ENCODE measurements at places on chromosomes 2 and 18.

DNA sequence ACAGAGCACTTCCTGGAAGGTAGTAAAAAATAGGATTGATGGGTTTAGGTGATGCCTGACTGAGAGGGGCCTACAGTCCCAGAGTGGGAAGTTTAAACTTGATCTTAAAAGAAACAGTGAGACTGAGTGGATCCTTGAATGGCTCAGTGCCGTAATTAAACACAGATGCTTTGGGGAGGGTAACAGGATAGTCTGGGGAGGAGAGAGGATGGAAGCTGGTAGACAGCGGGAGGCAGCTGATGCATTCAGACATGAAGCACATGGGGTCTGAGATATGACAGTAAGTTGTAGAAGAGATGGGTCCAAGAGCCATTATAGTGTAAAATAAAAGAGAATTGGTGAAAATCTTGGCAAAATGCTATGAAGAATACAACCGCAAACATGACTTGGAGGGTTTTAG is 54.4 kb downstream of the AOX1 start:
- DNase-seq, result no peak

- DNase-seq, result no peak
Observed at GRCh38 chr2:240968731-240969624, 29.4 kb upstream of the SNED1 start.

- DNase-seq, result no peak
Observed at GRCh38 chr2:38907743-38908562, 18.3 kb downstream of the ARHGEF33 start.

GRCh38 chr2:120463527-120463926 is 117.6 kb downstream of the INHBB start:
- DNase-seq, result no peak

GRCh38 chr18:8828798-8829197 is 123.4 kb downstream of the MTCL1 start:
- no peak for DNase-seq

DNA sequence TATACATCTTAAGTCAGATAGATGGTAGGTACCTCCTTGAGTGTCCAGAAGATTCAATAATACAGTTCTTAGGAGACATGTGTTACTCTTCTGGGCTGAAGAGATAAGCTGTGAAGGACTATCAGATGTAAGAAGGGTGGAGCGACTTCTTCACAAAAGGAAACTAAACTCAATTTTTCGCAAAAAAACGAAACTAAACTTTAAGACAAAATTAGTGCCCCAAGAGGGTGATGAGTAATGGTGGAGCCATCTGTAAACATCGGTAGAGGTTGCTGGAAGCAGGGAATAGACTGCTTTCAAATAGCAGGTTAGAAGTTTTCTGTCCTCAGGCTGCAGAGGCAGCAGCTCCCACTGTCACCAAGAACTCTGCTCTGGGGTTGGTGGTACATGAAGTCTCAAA is 111.6 kb upstream of the TACR1 start:
- DNase-seq, result no peak

All from activated naive CD8-positive, alpha-beta T cell treated with anti-CD3 and anti-CD28 coated beads, Interleukin-2, amount 50 U/mL, for 16 hours (primary cell).